Esophagus mucosa (tissue), 1 donor: ENCODE measurements at places on chromosomes 4 and X. TPM values are rescaled to one million over a fixed set of nuclear protein-coding genes. Genes with fewer than 3 reads are reported as not detected.

Gene SATL1
- total RNA-seq, result not detected

DNA sequence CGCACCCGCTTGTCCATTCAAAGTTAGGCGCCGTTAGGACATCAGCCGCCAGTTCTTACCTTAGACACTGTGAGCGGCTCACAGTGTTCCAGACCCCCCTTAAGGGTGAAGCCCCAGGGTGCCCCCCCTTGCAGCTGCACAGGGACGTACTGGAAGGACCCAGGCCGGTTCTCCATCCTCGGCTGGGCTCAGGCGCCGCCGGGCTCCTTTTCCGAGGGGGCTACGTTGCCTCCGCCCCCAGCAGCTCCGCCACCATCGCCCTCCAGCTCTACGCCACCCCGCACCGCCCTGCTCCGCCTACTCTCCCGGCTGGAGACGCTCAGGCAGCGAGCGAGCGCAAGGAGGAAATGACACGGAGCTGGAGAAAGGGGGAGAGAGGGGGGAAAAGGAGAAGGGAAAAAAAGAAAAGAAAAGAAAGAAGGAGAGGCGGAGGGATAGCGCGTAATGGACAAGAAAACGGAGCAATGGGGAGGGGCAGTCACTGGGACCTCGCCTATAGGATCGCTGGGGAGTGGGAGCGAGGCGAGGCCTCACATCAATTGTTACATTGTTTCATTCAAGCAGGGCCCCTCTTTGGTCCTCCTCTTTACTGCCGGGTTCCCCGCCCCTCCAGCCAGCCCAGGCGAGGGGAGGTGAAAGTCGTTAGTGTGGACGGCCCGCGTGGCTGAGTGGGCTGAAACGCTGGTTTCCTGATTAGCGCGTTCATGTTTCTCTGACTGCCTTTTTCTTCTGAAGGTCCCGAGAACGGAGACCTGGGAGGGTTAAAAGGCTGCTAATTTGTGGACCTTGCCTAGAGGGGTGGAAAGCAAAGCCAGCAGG is at the start of gene SHROOM4:
Gene SHROOM4, minus strand, starts transcription at position 352 of the 819 bp plus-strand sequence. Its CDS starts 176 bp downstream, at position 176.
- peak; percentile 57 for ATAC-seq

- no peak for ATAC-seq
These were observed 33.2 kb upstream of the FAM9A start for GRCh38 chrX:8834392-8834791.

Gene ZNF275
- total RNA-seq, result 1.6 TPM

- no peak for ATAC-seq
These were observed 468 bp downstream of the GLA start for GRCh38 chrX:101407167-101407747.
